Kidney epithelial cell (primary cell): ENCODE measurements at places on chromosomes 1 and 21.

DNA sequence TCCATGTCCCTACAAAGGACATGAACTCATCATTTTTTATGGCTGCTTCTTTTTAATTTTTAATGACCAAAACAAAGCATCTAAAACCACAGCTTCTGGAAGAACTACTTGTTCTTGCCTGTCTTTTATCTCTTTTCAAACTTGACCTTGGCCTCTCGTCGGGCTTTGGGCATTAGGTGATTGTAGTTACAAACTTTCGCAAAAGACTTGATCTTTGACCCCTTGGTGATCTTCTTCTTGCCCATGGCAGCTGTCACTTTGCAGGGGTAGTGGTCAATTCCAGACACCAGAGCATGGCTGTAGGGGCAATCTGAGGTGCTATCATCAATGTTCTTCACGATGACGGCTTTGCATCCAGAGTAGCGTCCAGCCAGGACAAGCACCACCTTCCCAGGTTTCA is 67.8 kb downstream of the EPB41 start:
- DNase-seq: no peak

DNA sequence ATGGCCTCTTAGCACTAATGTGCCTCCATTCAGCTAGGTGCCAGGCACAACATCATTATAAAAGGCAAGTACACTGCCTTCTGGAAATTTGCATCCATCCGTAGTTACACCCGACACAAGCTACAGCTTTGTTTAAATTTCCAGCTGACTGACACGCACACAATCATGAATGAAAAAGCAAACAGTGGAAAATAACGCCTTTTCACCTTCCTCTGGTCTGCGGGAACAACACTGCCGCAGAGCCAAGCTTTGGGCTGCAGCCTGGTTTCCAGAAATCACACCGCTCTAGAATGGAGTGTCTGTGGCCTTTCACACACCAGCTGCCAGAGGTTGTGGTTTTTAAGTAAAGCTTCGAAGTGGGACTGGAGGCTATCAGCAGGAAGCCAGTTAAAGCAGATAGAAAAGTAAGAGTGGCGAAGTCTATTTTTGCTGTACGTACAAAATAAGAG is 142.8 kb upstream of the COA6 start:
- no peak for DNase-seq

GRCh38 chr1:179545321-179545720 is 30.4 kb downstream of the NPHS2 start:
- DNase-seq: no peak

DNA sequence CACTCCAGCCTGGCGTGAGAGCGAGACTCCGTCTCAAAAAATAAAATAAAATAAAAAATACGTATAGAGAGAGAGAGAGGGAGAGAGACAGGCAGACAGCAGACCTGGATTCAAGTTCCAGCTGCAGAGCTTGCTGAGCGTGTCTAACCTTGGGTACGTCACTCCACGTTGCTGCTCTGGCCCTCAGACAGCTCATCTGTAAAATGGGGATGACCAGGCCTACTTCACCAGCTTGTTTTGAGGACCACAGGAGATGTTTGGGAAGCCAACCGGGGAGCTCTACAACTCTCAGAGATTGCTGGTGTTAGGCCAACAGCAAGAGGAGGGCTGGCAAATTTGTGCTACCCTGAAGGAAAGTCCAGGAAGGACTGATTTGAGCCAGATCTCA is 499 bp upstream of the TRAF5 start:
- DNase-seq: no peak

DNA sequence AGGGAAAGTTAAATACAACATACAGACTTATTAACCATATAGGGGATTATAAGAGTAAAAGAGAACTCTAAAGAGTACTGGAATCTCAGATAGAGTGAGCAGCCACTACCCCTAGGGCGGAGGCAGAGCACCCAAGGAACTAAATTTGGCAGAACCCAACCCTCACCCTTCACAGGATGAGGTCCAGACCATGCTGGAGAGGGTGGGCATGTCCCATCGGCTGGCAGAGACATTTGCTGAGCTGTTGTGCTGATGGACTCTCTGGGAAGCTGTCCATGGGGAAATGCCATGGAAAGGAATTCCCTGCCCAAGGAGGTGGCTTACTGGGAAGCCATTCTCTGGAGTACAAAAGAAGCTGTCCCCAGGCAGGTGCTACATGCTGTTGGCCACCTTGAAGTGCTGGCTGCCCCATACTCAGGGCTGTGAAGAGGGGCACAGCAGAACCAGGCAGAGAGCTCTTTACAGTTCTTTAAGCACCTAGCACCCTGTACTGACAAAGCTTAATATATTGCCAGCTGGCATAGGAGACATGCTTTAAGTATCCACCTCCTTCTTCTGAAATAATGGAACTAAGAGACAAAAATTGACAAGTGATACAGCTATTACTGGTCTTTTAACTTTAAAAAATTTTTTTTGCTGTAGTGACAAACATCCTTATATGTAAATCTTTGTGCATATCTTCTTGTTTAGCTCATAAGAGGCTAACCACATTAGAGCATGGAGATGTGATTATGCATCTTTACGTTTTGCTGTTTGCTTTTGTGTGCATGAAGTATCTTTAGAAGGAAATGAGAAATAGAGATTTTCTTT is 29.6 kb downstream of the TSNAX start:
- DNase-seq: no peak

DNA sequence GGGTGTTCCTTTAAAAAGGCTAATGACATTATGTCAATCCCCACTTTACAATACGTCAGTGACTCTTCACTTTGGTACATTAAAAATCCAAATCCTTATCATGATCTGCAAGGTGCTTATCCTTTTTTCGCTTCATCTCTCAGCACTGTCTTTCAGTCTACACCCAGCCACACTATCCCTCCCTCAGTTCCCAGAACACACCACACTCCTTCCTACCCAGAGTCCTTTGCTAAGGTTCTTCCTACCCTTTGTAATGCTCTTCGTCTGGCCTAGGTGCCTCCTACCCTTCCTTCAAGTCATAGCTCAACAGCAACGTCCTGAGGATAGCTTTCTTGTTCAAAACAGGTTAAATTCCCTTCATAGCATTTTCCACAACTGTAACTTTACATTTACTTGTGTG is 152.6 kb downstream of the RERE start:
- DNase-seq: no peak

- DNase-seq: no peak
Measured at GRCh38 chr1:219279017-219279770, 105.5 kb downstream of the LYPLAL1 start.
